ENCODE measurements at places on chromosomes 16 and 17. TPM values are rescaled to one million over a fixed set of nuclear protein-coding genes. Genes with fewer than 3 reads are reported as not detected.

KCNJ2 gene
- not detected for polyA plus RNA-seq

OR1A1 gene
- not detected for polyA plus RNA-seq

FBXW10B gene
- polyA plus RNA-seq, result 0.41 TPM

KRTAP9-2 gene
- polyA plus RNA-seq, result not detected

TNFRSF12A gene
- polyA plus RNA-seq, result 0.78 TPM

SLC52A1 gene
- 0.27 TPM for polyA plus RNA-seq

ZNF629 gene
- 0.79 TPM for polyA plus RNA-seq

NOTUM gene
- not detected for polyA plus RNA-seq

All from CD4-positive, CD25-positive, alpha-beta regulatory T cell (primary cell).